Heart left ventricle (tissue), 16 donors: ENCODE measurements at places on chromosomes 1 and 21. TPM values are rescaled to one million over a fixed set of nuclear protein-coding genes. Genes with fewer than 3 reads are reported as not detected.

- peak; percentile 45 for DNase-seq
Measured at GRCh38 chr1:119626841-119627240, 21.2 kb downstream of the ZNF697 start.

GRCh38 chr1:24899581-24900485 is 30.2 kb downstream of the RUNX3 start:
- DNase-seq: no peak

TTLL7 gene
- 1.8 TPM for total RNA-seq

DNA sequence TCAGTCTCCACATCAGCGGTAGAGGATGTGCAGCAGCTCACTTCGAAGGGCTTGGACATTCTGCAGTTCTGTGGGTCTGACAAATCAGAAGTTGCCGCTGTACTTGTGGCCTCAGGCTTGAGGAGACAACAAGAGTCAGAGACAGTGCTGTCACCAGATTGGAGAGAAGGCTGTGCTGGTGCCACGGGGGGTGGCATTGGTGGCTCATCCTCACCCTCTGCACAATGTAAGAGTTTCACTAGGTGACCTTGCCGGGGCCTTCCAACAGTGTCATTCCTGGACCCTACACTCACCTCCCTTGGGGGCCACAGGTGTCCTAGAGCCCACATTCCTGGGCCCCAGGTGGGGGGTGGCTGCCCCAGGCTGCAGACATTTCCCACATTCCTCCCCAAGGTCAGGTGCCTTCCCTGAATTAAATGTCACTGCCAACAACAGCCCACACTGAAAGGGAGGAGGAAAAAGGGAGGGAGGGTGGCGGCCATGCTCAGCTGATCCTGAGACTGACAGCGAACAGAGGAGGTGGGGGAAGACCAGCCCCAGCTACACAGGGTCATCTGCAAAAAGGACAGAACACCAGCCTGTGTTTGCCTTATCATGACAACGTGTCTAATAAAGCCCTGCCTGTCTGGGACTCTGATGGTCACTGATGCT is 46.4 kb downstream of the TMCC2 start:
- DNase-seq: no peak

GRCh38 chr1:226482975-226483700 is 65.4 kb upstream of the STUM start:
- DNase-seq: no peak

- no peak for DNase-seq
Measured at GRCh38 chr1:14083706-14084105, 383.7 kb downstream of the PRDM2 start.

DNA sequence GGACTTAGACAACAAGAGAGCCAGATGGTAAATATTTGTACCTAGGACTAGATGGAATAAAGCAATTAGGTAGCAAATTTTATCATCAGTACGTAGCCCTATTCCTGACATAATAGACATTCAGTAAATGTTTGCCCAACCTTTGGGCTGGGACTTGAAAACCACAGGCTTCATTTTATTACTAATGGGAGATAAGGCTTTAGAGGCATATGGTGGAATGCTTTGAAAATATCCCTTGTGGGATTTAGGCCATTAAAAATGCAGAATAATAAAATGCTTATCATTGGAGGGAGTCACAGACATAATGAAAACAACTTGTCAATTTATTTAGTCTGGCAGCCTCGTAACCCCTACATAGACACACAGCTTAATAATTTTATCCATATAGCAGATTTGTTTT is 296.1 kb upstream of the SPAG17 start:
- DNase-seq: no peak

- DNase-seq: no peak
Measured at GRCh38 chr1:8477166-8477982, 159.5 kb downstream of the SLC45A1 start.

RAB3B gene
- total RNA-seq: 0.02 TPM

- no peak for DNase-seq
Measured at GRCh38 chr1:44013949-44014348, 17.3 kb downstream of the SLC6A9 start.
